ENCODE measurements at places on chromosomes 12 and 14.

- peak; percentile 92 for DNase-seq
These were observed at the start of gene ARPC3 for GRCh38 chr12:110449799-110450497. Gene ARPC3, minus strand, starts transcription at chr12:110450337. Its CDS starts 77 bp downstream, at chr12:110450260.

GRCh38 chr14:77066578-77067172 is 31.4 kb upstream of the CIPC start:
- no peak for DNase-seq

GRCh38 chr14:54278087-54278486 is 118.7 kb upstream of the CDKN3 start:
- no peak for DNase-seq

DNA sequence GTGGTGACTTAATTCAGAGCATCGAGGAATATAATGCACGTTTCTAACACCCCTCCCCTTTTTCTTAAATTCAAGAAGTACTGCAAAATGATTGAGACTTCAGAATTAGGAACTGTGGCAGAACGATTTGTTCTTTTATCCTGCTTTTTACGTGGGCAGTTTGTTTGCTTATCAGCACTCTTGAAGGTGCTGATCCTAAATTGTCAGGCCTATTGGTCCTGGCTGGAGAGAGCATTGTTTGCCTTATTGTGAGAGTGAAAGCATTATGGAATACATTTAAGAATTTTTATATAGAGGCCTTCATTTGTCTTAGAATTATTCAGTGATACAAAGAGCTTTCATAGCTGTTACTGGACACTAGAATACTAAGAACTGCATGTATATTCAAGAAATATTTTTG is 59.1 kb downstream of the TMTC2 start:
- DNase-seq = no peak

DNA sequence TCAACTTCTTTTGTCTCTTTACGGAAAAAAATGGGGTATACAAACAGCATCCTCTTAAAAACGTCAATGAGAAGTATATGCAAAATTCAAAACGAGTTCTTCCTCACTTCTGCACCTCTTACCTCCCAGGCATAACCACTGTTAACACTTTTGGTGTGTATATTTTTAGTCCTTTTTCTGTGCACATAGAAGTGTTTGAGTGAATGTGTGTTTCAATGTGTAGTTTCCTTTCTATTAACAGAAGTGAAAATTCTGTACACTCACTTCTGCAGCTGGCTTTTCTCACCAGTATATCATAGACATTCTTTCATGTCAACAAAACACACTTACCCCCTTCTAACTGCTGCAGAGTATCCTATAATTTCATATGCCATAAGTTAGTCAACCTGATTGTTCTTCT is 5.4 kb downstream of the UBR7 start:
- DNase-seq = no peak

DNA sequence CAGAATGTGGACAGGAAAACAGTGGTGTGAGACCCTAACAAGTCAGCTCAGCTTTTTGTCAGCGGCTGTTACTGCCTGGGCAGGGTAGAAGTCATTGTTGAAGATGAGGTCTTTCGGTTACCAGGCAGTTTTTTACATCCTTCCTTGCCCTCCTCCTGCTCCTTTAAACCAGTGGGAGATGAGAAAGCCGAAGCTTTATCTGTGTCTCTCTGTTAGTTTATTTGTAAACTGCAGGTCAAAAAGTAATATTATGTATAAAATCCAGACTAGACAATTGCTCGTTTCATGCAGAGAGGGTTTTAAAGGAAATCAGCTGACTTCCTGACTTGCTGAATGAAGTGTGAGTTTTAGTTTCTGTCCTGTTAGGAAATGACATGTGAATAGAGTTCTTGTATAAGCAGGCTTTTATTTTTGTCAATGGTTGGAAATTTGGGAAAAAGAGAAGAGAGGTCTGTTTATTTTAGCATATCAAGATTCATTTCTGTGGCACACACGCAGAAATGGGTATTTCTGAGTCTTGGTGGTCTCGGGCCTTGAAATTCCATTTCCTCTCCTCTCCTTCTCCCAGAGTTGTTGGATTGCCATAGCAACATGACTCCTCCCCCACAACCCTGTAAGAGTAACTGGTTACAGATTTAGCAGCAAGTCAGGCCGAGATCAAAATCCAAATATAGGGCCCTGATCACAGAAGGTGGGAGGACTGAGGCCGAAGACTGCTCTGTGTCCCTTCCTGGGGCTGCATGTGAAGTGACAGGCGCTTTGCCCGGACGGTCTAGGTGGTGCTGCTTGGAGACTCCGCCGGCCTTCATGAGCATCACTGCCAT is 60.8 kb downstream of the SAMD4A start:
- no peak for DNase-seq
